Activated T-cell treated with anti-CD3 and anti-CD28 coated beads, Interleukin-2, amount 50 U/mL, for 48 hours (primary cell): ENCODE measurements at places on chromosomes 1 and 21.

- DNase-seq: no peak
Observed at GRCh38 chr1:57132993-57133622, 167.3 kb upstream of the C8B start.

- DNase-seq: no peak
Observed at GRCh38 chr1:66351913-66352312, 182.0 kb upstream of the SGIP1 start.

DNA sequence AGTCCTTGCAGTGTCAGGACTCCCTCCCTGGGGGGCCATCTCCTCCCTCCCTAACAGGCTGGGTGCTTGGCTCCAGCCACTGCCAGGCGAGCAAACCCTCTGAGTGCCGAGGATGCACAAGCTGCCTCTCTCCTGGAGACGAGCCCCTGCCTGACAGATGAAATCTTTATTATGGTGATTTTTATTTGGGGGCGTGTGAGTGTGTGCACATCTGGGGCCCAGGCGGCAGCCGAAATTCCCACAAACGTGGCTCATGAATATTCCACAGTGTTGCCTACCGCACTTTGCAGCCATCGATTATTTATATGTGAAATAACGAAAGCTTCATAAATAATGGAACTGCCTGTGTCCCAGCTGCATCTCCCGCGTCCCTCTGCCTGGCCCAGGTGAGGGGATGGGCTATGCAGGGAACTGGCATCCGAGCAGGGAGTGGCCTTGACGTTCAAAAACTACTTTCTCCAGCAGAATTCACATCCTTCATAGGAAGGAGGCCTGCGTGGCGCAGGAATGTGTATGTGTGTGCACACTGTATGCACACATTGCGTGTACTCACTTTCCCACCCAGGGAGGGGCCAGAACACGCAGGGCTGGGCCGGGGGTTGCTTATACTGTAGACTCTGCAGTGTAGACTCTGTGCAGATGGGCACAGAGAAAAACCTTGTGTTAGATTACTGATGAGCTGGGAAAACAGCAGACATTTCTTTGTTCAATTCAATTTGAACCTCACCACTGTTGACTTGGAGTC is 73.1 kb downstream of the UBIAD1 start:
- DNase-seq: no peak

DNA sequence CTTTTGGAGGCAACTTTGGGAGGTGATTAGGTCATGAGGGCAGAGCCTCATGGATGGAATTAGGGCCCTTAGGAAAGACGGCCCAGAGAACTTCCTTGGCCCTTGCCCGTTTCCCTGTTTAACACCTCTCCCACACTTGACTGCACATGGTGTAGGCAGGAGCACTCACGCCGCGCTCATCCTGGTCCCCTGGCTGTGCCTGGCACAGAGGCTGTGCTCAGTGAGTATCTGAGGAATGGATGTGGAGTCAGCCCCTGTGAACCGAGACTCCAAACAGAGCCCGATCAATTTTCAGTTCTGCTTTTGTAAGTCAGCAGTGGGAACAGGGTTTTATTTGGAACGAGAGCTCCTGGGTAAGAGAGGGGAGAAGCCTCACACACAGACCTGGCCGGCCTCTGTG is 29.8 kb upstream of the ETV3 start:
- DNase-seq: no peak

DNA sequence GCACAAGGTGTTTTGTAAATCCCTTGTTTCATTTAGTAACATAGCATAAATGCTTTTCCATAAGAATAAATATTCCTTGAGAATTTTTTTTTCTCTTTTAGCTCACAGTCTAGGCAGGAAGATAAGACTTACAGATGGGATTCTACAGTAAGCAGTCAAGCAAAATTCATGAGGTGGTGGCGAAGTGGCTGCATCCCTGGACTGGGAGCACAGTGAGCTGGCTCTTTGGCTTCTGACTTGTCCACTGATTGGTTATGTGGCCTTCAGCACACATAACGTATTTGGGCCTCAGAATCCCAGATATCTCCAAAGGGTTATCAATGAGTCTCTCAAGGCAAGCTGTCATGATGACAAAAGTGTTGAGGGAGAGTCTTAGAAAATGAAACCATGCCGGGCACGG is 99.8 kb downstream of the EBNA1BP2 start:
- no peak for DNase-seq

- no peak for DNase-seq
Observed at GRCh38 chr1:24254783-24255182, 64.4 kb upstream of the GRHL3 start.

DNA sequence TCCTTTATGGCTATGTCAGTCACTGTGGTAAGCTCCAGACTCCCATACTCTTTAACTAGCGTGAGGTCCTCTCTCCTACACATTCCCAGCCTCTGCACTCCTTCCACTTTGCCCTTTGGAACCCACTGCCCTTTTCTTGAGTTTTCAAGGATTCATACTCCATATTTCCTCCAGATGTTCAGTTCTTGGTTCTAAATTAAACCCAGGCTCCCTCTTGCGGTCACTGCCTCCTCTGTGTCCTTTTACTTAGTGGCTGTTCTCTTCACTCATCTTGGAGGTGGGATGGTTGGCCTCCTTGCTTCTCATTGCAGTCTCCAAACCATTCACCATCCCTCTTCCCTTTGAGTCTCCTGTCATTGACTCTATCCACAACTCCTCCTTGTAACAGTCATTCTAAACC is 208.1 kb downstream of the TGFB2 start:
- no peak for DNase-seq

DNA sequence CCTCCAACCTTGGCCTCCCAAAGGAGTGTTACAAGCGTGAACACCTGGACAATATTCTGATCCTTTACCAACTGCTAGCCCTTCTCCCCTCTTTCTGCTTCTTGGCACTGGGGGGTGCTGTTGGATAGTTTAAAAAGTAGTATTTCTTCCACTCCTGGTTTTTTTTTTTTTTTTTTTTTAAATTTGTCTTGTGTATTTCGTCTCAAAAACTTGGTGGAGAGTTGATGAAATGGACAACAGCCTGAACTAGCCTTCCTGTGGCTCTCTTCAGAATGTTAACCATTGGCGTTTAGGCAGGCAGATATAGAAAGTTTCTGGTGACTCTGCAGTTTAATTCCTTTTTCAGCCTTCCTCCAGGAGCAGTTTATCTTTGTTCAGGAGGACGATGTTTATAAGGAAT is 69.7 kb upstream of the USP24 start:
- DNase-seq: no peak

DNA sequence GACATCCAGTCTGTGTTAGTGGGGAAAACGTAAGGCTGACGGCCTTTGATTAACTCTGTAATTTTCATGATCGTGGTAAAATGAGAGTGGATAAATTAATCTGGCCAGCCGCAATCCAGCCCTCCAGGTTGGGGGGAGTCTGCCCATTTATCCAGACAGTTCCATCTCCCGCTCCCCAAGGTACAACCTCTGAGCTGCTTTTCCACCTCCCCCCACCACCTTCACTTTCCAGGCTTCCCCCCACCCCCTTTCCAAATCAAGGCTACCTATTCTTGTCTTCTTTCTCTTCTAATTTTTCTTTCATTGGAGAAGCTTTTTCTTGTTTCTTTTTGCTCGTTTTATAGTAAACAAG is 6.0 kb downstream of the MIER1 start:
- no peak for DNase-seq

DNA sequence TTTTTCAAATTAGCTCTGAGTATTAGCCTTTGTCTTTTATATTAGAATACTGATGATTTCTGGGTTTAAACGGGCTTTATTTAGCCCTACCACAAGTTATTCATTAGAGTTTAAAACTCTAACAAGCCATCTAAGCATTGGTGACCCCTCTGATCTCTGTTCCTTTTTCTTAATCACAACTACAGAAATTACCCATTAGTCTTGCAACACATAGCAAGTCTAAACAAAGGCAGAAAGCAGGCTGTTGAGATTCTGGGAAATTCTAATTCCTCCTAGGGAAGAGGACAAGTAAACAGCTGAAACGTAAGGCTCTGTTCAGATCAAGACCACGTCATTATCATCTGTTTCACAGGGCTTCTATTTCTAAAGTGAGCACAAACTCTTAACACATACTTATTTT is 491.2 kb upstream of the ZRANB2 start:
- no peak for DNase-seq

DNA sequence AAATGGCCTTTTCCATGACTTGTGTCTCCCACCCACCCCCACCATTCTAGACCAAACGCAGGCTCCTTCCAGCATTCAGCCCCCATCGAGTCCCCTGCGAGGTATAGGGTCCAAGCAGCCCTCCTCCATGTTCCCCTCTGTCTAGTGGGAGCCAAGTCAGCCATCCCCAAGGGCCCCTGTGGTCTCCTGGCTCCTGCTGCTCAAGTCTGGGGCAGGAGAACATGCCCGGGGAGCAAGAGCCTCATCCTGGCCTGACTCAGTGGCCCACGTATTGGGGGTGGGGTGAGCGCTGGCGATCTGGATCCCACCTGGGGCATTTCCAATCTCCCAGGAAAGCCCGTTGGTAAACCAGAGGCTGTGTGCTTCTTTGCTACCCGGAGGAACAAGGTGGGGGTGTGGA is 4.1 kb upstream of the PRDM16 start:
- no peak for DNase-seq

- DNase-seq: no peak
Observed at GRCh38 chr21:26385721-26386120, 187.4 kb downstream of the CYYR1 start.

DNA sequence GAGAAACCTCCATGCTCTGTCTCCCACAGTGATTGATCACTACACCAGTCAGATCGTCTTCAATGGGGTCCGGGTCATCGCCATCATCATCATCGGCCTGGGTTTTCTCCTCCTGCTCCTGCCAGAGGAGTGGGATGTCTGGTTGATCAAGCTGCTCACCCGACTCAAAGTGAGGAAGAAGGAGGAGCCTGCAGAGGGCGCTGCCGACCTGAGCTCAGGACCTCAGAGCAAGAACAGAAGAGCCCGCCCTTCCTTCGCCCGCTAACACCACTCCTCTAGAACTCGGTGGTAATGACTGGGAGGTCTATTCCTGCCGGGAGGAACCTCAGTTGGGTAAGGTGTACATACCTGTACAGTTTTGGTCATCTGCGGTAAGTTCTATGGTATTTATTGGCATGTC is 50.3 kb upstream of the COA6 start:
- peak; percentile 79 for DNase-seq

GRCh38 chr1:228987736-228988506 is 252.6 kb downstream of the RHOU start:
- no peak for DNase-seq
